ENCODE measurements at places on chromosomes 3 and 15.

DNA sequence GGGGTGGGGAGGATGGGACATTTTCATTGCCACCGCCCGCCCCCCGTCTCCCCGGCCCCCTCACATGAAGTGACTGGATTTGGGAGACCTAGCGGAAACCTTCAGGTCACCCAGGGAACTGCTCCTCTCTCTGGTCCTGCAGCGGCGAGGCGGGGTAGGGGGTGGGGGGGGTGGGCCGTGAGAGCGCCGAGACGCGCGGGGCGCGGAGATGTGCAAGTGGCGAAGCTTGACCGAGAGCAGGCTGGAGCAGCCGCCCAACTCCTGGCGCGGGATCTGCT lies 712 bp upstream of the MME start:
- peaks cover 18% of the 10 kb centered on the region for H3K27me3 ChIP-seq
- H3K36me3 ChIP-seq, result no peaks in the 10 kb centered on the region
- peaks cover 16% of the 10 kb centered on the region for H3K4me1 ChIP-seq

GRCh38 chr15:25532269-25533140 lies 93.7 kb upstream of the UBE3A start:
- H3K27ac ChIP-seq, result no peak overlapping the region
- H3K4me1 ChIP-seq, result no peaks in the 10 kb centered on the region
- H3K4me3 ChIP-seq, result no peak overlapping the region
- no peaks in the 10 kb centered on the region for H3K27me3 ChIP-seq

DNA sequence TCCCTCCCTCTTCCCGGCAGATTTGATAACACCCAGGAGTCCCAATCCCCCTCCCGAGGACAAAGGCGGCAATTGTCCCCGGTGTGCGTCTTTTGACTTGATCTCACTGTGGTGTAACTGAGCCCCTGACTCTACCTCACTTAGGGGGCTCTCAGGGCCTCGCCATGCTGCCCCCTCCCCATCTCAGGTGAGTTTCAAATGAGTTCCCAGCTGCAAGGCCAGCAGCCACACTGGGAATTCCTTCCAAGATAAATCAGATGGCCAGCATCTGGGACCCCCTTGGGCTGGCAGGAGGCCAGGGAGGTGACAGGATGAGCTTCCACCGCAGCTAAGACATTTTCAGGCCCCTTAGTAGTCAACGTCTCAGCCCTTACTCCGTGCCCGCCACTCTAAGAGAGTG lies 35.0 kb downstream of the WNT7A start:
- no peaks in the 10 kb centered on the region for H3K36me3 ChIP-seq
- H3K27ac ChIP-seq, result no peak overlapping the region
- no peak overlapping the region for H3K4me3 ChIP-seq

DNA sequence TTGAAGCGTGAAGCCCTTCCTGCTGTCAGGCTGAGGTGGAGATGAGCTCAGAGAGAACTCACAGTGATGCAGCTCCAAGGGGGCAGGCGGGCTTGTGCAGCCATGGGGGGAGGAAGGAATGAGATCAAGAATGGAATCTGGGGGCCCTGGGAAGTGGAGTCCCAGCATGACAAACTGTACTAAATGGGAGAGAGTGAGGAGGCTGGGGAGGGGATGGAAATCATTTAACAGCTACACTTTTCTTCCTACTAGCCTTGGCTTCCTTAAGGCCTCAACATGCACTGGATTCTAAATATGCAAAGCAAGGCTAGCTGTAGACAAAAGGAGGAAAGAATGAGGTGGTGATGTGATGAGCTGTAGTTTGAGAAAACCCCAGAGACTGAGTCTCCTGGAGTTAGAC lies 133.9 kb downstream of the EEFSEC start:
- peaks cover 2% of the 10 kb centered on the region for H3K4me1 ChIP-seq
- H3K27me3 ChIP-seq, result no peaks in the 10 kb centered on the region
- no peak overlapping the region for H3K27ac ChIP-seq
- no peak for DNase-seq
- H3K36me3 ChIP-seq, result peaks cover 6% of the 10 kb centered on the region

DNA sequence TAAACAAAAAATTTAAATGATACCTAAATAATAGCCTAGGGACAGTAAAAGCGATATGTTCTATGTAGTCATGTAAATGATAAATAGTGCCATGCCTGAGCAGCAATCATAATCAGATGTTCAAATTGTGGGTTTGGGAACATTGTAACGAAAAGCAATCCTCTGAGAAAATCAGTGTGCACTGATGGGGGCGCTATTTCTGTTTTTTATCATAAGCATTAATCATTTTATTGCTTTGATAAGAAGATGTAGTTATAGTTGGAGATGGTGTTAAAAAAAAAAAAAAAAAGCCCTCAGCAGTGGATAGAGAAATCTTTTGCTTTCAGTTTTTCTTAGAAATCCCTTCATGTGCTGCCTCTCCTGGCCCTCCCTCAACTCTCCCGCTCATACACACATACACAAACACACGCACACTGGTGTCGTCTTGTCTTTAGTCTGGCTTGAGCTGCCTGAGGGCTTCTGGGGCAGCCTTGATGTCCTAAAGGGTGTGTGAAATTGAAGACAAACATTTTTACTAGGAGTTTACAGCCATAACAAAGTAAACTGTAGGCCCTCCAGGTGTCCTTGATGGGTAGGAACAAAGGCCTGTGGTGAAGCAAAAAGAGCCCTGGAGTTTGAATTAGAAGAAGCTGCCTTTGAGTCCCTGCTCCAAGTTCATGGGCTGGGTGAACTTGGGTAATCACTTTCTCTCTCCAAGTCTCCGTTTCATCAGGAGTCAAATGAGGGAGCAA lies 428.1 kb downstream of the SOX2 start:
- H3K4me3 ChIP-seq, result no peak overlapping the region
- no peaks in the 10 kb centered on the region for H3K36me3 ChIP-seq
- DNase-seq, result no peak

DNA sequence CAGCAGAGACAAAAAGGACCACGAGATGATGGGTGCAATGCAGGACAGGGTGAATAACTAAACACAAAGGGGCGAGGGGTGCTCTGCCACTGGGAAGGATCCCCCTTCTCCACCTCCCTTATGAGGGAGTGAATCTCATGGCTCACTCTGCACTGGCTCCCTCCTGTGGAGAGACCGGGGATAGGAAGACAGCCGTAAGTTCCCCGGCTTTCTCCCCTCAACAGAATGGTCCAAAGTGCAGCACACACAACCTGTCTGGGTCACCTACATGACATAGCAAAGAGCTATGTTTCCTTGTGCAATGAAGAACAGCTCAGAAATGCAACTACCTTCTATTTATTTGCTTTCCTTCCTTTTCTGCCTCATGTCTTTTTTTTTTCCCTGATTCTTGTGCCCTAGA lies 7.8 kb upstream of the ACSBG1 start:
- H3K4me3 ChIP-seq, result no peak overlapping the region
- no peaks in the 10 kb centered on the region for H3K27me3 ChIP-seq
- no peak for DNase-seq
- H3K36me3 ChIP-seq, result no peaks in the 10 kb centered on the region
- no peak overlapping the region for H3K27ac ChIP-seq
- no peaks in the 10 kb centered on the region for H3K4me1 ChIP-seq

DNA sequence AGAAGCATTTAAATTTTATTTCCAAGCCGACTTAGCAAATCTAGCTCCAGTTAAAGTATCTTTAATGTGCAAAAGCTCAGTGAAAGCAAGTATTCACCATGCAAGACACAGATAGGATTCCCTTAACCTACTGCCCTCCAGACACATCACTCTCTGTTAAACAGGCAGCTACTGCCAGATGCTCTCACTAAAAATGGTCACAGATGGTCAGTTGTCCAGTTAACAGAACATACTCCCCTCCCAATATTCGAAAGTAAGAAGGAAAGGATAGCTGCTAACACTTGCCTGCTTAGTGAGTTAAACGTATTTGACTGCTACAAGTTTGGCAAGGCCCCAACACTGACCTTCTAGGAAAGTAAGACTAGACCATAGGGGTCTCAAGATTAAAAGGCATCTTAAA lies 73.7 kb downstream of the PRTG start:
- no peaks in the 10 kb centered on the region for H3K27me3 ChIP-seq
- no peaks in the 10 kb centered on the region for H3K36me3 ChIP-seq
- DNase-seq, result no peak
- no peak overlapping the region for H3K4me3 ChIP-seq
- H3K27ac ChIP-seq, result no peak overlapping the region
- H3K4me1 ChIP-seq, result no peaks in the 10 kb centered on the region

- peaks cover 5% of the 10 kb centered on the region for H3K36me3 ChIP-seq
- no peaks in the 10 kb centered on the region for H3K27me3 ChIP-seq
- no peak overlapping the region for H3K4me3 ChIP-seq
Measured at GRCh38 chr3:185502987-185503386, 4.2 kb upstream of the TMEM41A start.

GRCh38 chr15:80835336-80835735 lies 56.2 kb downstream of the CEMIP start:
- H3K4me1 ChIP-seq, result no peaks in the 10 kb centered on the region
- no peak overlapping the region for H3K4me3 ChIP-seq
- DNase-seq, result no peak

Data from lower lobe of right lung (tissue), 2 donors.